Stimulated activated CD4-positive, alpha-beta T cell treated with anti-CD3 and anti-CD28 coated beads, Interleukin-2, amount 100 ng/mL, for 48 hours (primary cell): ENCODE measurements at places on chromosomes 4 and X.

DNA sequence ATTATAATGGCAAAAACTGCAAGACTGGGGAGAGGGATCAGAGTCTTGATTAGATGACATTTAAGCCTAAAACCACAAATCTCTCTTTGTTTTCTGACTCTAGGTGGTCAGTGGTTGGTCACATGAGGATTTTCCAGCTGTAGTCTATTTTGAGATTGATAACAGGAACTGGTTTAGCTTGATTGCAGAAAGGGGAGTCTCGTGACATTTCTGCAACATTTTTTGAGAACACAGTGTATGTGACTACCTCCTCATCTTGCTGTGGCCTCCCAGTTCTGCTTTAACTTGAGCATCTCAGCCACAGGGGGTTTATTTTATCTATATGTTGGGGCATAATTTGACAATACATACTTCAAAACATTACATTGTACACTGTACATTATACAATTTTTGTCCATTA, 726.4 kb upstream of the MAGEB2 start:
- DNase-seq: no peak

DNA sequence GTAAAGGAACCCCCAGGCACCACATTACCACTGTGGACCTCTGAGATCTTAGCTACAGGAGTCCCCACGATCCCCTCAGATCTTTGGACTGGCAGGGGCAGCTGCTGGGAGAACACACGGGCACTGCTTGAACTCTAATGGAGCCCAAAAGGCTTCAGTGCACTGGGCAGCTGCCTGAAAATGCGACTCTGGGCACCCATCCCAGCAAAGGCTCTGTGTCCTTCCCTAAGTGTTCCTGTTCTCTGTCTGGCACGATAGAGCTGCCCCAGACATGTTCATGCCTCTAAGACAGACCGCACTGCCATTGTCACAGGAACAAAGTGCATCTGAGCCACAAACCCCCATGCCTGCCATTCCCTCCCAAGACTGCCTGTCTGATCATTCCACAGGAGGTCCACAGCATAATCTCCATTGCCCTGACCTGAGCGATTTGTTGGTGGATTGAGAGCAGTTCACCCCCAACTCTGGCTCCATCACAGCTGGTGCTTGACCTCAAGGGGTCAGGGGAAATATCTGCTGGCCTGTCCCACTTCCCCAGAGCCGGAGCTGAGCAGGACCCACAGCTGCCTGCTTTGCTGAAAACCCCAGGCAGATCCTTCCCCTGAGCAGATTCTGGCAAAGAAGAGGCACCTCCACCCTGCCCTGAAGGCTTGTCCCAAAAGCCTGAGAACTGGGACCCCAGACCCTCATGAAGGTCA, 436.0 kb upstream of the INTU start:
- DNase-seq: no peak

DNA sequence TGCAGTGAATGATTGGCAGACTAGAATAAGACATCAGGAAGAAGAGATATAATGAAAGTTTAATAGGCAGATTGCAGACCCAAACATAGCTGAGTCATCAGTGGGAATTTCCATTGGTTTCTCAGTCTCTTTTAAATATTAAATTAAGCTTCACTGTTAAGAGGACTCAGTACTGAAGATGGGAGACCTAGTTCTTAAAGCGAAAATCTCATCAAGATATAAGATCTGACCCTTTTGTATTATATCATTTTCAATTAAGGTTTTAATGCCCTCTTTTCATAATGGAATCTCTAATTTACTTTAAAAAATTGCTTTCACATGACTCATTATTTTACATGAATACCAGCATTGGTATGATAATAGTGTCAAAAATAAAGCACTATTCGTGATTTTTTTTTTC, 168.9 kb upstream of the ATOH1 start:
- DNase-seq: no peak

- no peak for DNase-seq
Observed at GRCh38 chrX:109635146-109635545, 10.2 kb upstream of the KCNE5 start.

GRCh38 chr4:98237204-98237603, 24.0 kb upstream of the RAP1GDS1 start:
- DNase-seq: no peak

GRCh38 chr4:5656415-5656814, 51.9 kb downstream of the EVC2 start:
- no peak for DNase-seq

- DNase-seq: no peak
Observed at GRCh38 chr4:46270986-46271596, 118.8 kb downstream of the GABRA2 start.

DNA sequence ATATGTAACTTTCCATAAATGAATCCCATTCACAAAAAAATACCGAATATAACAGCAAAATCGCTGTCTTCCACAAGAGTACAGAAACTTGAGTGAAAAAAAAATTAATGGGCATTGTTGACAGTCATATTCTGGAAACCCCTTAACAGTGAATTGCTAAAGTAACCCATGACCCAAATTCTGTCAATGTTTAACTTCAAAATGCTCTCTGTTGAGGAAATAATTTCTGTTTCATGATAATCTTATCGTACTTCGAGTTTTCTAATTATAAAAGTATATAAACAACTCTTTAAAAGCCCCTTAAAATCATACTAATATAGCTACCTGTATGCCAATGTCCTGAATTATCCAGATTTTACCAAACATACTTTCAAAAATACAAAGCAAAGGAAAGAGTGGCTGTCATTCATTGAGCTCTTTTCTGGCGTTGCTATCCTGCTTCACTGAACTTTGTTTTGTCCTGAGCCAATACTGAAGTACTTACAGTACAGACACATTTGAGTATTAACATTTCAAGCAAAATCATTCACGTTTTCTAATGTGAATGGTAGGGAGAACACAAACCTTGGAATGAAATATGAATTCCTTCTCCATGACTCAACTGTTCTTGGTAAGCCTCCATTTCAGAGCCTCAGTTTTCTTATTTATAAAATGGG, 2.4 kb downstream of the XAGE3 start:
- no peak for DNase-seq

- no peak for DNase-seq
Observed at GRCh38 chr4:184400891-184401290, 73.5 kb downstream of the IRF2 start.

DNA sequence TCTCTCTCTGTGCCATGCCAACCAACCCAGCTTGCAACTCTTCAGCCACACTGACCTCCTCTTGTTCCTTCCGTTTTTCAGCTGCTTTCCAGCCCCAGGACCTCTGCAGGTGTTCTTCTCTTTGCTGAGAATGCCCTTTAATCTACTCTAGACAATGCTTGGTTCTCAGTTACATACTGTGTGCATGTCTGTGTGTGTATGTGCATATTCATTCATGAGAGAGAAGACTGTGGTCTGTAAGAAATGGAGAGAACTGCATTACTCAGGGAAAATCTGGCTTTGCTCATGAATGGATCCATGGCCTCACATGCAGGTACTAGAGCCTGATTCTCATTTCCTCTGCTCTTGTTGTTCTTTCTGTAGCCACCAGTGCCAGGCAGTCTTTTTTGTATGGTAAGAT, 636.9 kb upstream of the TENM3 start:
- DNase-seq: no peak

DNA sequence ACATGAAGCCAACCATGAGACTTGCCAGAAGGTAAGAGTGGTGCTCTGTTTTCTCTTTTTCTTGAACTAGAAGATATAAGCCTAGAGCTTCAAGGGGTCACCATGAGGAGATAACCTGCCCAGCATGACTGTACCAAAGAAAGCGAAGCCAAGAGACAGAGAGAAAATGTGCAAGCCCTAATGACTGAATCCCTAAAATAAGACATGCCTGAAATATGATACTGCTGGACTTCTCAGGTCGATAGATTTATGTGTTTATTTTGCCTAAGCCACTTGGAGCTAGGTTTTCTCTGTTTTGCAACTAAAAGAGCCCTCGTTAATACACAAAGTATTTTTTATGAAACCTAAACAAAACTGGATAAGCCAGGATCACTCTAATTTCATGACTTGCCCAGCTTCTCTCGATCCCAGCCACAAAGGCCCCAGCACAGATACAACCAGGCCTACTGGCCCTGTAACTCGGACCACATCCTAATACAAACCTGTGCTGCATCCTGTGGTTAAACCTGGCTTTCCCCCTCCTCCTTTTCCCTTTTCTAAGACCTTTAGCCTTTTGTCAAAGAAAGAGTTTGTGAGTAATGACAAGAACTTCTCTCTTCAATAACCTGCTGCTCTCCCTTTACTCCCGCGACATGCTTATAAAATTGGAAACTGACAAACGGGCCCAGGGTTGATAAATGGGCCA, 185.8 kb downstream of the APBB2 start:
- DNase-seq: no peak

GRCh38 chrX:101407167-101407747, 468 bp downstream of the GLA start:
- no peak for DNase-seq

DNA sequence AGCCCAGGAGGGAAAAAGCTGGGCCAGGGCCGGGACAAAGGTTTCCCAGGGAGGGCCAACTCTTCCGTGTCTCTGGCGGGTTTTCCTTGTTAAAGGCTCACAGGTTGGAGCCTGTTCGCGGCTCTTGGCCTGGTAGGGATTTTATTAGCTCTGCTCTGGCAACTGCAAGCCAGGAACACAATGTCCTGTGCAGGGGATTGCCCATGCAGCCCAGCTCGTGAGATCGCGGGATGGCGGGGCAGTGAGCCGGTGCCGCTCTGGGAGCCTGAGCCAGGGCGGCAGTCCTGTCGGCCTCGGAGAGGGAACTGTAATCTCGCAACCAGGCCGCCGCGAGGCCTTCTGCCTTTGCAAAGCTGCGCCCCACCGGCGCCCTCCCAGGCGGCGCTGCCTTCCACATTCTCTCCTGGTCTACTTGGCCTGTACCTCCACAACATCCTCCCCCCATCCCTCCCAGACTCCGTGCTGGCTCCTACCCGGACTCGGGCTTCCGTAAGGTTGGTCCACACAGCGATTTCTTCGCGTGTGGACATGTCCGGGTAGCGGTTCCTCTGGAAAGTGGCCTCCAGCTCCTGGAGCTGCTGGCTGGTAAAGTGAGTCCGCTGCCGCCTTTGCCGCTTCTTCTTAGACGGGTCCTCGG, 2.1 kb downstream of the PITX2 start:
- DNase-seq: no peak

GRCh38 chr4:181219783-181220416, 1023.3 kb upstream of the TENM3 start:
- DNase-seq: no peak

- DNase-seq: no peak
Observed at GRCh38 chrX:71181558-71181909, 36.9 kb downstream of the NLGN3 start.

DNA sequence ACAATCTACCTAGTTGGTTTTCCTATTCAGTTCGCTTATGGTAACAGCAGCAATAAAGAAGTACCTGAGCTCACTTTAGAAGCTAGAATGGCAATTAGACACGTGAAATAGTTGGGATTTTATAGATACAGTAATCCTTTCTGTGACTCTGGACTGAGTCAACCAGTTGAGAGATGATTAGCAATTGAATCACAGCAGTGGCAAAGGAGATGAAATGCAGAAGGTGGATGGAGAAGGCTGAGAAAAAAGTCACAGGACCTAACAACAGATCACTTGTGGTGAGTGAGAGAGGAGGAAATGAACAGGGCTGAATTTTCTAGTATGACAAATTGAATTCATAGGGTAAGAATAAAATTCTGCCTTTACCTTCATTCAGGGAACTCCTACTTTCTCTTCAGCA, 197.1 kb upstream of the MAGEB18 start:
- no peak for DNase-seq

DNA sequence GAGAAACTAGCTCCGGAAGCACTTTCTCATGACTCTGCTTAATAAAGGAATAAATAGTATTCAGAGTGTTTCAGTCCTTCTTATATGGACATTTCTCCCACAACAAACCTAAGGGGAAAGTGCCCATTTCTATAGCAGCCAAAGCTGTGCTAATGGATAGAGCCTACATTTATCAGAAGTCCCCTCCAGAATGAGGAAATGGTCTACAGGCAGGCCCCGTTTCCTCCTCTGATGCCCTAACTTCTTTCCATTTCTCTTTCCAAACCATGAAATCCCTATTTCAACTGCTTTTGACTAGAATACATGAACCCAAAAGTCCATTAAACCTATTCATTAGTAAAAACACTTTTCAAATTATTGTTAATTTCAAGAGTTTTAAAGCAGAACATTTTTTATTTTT, 4.5 kb downstream of the ACSL1 start:
- no peak for DNase-seq

DNA sequence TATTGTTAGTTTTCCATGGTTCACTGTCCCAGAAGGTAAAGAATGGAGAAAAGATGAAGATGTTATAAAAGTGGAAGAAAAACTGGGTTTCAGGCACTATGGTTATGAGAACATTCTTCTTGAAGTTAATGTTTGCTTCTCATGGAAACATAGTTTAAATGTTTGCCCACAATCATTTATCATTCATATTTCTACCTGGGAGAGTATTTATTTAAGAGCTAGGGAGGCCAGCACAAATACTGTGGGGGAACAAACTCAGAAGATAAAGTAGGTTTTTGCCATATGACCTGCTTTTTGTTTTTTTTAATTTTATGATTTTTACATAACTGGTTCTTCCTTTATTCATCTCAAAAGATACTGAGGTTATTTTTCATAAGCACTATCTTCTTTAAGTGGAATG, 96.8 kb downstream of the GC start:
- no peak for DNase-seq

DNA sequence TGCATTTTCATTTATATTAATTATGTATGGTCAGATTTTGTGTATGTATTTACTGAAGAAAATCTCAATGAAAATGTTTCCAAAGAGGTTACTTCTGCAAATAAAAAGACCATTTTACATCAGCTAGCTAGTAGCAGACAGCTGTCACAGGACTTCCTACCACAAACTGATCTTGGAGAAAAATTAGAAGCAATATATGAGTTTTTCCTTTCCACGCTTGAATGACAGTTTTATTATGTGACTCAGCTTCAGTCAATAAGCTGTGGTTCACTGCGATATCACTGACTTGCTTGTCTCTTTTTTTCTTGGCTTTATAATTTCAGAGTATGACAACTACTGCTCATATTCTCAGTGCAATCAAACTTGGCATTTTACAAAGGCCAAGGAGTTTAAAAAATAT, 787.4 kb upstream of the GALNTL6 start:
- DNase-seq: no peak

- no peak for DNase-seq
Observed at GRCh38 chr4:99664716-99665115, 7.1 kb upstream of the C4orf54 start.

- DNase-seq: no peak
Observed at GRCh38 chr4:123598331-123598730, 201.7 kb downstream of the SPRY1 start.
